ENCODE measurements at places on chromosomes 13 and 19.

DNA sequence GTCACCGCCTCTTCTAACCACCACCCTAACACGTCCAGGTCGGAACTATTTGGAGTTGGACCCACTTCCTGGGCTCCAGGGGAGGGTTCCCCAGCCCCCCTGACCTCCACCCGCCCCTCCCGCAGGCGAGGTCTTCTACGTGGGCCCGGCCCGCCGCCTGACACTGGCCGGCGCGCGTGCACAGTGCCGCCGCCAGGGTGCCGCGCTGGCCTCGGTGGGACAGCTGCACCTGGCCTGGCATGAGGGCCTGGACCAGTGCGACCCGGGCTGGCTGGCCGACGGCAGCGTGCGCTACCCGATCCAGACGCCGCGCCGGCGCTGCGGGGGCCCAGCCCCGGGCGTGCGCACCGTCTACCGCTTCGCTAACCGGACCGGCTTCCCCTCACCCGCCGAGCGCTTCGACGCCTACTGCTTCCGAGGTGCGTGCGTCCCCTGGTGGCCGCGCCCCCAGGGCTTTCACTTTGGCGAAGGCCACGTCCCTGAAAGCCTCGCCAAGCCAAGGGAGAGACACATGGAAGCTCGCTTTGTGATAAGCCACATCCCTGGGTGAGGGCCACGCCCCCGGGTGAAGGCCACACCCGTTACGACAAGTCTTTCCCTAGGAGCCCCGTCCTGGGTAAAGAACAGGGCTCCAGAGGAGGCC is 13.2 kb downstream of the NCAN start:
- DNase-seq: peak; percentile 39

- no peak for DNase-seq
These were observed 13.9 kb upstream of the HS6ST3 start for GRCh38 chr13:96075953-96076543.

- DNase-seq: no peak
These were observed 31.3 kb upstream of the HOMER3 start for GRCh38 chr19:18972301-18972811.

DNA sequence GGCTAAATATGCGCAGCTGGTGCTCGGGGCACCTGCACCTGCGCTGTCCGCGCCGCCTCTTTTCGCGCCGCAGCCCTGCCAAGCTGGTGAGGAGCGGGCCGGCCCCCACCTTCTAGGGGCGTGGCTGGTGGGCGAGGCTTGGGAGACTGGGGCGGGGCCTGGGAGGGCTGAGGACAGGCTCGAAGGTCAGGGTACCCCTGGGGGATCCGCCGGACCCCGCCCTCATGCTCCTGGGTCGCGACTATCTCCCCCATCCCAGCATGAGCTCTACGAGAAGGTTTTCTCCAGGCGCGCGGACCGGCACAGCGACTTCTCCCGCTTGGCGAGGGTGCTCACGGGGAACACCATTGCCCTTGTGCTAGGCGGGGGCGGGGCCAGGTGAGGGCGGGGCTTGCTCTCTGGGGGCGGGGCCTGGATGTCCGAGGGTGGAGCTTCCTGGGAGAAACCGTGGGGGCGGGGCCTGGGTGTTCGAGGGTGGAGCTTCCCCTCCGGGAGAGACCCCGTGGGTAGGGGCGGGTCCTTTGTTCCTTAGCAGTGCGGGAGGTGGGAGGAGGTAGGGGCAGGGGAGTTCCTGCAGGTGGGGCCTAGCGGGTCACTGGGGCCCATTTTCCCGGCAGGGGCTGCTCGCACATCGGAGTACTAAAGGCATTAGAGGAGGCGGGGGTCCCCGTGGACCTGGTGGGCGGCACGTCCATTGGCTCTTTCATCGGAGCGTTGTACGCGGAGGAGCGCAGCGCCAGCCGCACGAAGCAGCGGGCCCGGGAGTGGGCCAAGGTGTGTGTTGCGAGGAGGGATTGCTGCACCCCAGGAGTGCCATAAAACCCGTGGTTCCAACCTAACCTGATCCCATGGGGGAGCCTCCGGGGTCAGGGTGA is 19.7 kb downstream of the PNPLA6 start:
- DNase-seq: no peak

- no peak for DNase-seq
These were observed 12.2 kb upstream of the CCDC97 start for GRCh38 chr19:41297628-41298347.
